Fibroblast of the aortic adventitia (primary cell): ENCODE measurements at places on chromosomes 2 and 18. TPM values are rescaled to one million over a fixed set of nuclear protein-coding genes. Genes with fewer than 3 reads are reported as not detected.

DSC2 gene
- total RNA-seq: 0.82 TPM in 1 of 2 replicates, not detected in the other

GRCh38 chr2:163602196-163602595 lies 133.6 kb downstream of the FIGN start:
- no peak for DNase-seq

DNA sequence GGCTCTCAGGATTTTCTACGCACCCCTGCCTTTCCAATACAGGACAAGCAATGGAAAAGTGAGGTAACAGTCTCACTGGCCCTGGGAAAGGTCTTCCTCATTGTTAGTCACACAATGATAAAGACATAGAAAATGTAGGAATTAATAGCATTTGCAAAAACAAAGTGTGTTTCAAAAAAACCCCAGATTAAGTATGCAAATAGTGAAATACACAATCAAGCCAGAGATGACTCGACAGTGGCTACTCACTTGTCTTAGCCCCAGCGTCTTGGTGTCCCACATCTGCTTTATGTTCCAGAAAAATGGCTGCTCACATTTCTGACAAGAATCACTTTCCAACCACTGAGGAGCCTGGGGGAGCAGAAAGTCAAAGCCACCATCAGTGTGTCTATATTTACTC lies 47.0 kb upstream of the AP1S3 start:
- peak; percentile 42 for DNase-seq

GRCh38 chr2:189287982-189288521 lies 108.5 kb upstream of the COL5A2 start:
- DNase-seq: peak; percentile 92

IRS1 gene
- 8.2 and 29.7 TPM in 2 replicates for total RNA-seq

DNA sequence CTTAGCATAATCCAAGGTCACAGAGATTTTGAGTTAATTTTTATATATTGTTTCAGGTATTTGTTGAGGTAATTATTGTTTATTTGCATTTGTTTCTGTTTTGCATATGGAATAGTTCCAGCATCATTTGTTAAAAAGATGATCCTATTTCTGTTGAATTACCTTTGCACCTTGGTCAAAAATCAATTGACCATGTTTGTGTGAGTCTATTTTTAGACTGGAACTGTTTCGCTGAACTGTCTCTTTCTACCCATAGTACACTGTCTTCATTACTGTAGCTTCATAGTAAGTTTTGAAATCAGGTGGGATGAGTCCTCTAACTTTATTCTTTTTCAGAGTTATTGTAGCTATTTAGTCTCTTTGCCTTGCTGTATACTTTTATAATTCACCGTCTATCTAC lies 28.9 kb upstream of the RAMP1 start:
- DNase-seq: no peak

DNA sequence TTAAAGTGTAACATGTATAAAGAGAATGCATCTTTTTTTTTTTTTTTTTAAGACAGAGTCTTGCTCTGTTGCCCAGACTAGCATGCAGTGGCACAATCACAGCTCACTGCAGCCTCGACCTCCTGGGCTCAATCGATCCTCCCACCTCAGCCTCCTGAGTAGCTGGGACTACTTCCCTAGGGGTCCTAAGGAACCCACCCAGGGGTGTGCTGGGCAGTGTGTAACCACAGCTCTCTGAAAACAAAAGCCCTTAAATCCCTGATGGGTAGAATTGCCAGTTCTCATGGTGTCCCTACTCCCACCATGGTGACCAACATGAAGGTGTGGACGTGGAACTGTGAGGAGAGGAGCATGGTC lies 105.6 kb upstream of the ST3GAL5 start:
- DNase-seq: no peak

- DNase-seq: no peak
Observed at GRCh38 chr18:39951142-39951720, 2003.8 kb upstream of the PIK3C3 start.

- DNase-seq: no peak
Observed at GRCh38 chr2:236090027-236090382, 78.2 kb downstream of the GBX2 start.

SCN3A gene
- 3.1 and 102 TPM in 2 replicates for total RNA-seq

GRCh38 chr2:73235315-73236028 lies 1.4 kb downstream of the CCT7 start:
- no peak for DNase-seq

PIKFYVE gene
- 39.2 and 45.8 TPM in 2 replicates for total RNA-seq

DNA sequence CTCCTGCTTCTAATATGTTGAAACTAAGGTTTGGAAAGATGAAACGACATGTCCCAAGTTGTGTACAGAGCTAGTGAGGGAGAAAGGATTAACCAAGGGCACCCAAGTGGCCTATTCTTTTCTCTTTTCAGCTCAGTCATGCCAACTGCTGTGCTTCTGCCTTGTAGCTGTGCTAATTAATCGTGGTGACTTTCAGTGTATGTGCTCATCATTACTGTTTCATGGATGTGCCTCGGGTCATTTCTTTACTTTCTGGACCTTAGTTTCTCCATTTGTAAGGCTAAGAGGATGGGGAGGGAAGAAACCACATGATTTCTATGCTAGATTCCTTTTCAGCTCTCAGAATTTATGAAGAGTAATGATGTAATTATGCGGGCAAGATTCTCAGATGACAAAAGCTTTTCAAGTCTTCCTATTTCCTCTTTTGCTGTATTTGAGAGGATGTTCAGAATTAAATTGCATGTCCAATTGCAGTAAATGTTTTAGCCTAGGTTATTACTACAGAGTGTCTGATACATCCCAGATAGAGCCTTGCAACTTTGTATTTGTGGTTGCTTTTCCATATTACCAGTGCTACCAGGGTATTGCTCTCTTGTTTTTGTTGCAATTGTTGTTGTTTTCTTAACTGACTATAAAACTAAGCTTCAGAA lies 621.2 kb downstream of the CNTNAP5 start:
- DNase-seq: no peak

DNA sequence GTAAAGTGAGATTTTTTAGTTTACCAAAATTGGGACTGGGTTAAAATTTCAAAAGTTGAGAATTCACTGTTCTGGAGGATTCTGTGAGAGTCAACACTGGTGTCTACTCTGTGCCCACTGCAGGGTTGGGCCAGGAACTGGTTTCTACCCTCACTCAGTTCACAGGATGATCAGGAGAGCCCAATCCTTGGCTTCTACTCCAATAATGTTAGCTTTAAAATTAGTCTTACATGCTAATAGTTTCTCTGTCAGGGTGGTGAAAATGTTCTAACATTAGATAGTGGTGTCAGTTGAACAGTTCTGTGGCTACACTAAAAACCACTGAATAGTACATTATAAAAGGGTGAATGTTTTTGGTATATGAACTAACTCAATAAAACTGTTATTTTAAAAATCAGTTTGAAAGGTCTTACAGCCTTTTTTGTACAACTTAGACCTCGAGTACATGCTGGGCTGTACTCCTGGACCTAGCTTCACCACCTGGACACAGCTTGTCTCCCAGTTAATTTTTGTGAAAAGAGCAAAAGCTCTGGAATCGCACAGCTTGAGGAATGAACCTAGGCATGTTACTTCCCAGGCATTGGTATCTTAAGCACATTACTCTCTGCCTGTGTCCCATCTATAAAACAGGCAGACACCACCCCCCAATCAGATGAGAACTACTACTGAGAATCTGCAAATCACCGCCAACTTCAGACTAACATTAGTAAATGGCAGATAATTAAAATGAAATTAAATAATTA lies 44.4 kb downstream of the ACVR1 start:
- no peak for DNase-seq

DIS3L2 gene
- 24.9 and 36.3 TPM in 2 replicates for total RNA-seq

NOL4 gene
- total RNA-seq: not detected in 2 replicates

- DNase-seq: no peak
Observed at GRCh38 chr2:168601741-168602140, 145.7 kb downstream of the CERS6 start.

DNA sequence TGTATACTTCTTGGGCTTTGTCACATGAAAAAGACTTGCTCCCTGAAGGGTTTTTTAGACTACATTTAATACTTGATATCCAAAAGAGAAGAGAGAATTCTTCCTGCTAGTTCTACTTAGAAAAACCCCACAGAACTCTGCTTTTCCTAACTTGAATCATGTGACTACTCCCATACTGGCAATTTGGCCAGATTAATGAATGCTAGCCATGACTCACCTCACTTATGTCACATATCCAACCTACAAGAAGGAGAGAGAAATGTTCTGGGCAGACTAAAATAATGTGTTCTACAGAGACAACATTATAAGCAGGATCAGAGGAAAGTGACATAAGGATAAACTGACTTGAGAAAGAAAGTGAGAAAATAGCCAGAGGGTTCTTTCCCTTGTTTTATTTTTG lies 249.3 kb upstream of the GULP1 start:
- DNase-seq: peak; percentile 89

- DNase-seq: peak; percentile 11
Observed at GRCh38 chr2:102229141-102229769, 42.4 kb downstream of the IL1RL2 start.

SMCHD1 gene
- total RNA-seq: 59.6 and 99.0 TPM in 2 replicates

LOXHD1 gene
- not detected in 2 replicates for total RNA-seq

VAPA gene
- total RNA-seq: 324 and 436 TPM in 2 replicates

DNA sequence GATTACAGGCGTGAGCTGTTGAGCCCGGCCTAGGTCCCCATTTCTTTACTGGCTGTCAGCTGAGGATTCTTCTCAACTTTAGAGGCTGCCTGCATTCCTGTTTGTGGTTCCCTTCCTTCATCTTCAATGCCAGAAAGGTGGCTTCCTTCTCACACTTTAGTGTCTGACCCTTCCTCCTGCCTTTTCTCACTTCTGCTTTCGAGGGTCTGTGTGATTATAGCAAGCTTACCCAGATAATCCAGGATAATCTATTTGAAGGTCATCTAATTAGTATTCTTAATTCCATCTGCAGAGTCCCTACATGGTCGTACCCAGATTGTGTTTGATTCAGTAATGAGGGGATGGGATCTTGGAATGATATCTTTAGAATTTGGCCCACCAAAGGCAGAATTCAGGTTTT lies 157.4 kb downstream of the TANC1 start:
- no peak for DNase-seq

GRCh38 chr2:219947575-219947974 lies 320.1 kb downstream of the SLC4A3 start:
- DNase-seq: peak; percentile 39

CYB5A gene
- 38.8 and 89.2 TPM in 2 replicates for total RNA-seq

LAMA1 gene
- 3.5 and 30.1 TPM in 2 replicates for total RNA-seq

DNA sequence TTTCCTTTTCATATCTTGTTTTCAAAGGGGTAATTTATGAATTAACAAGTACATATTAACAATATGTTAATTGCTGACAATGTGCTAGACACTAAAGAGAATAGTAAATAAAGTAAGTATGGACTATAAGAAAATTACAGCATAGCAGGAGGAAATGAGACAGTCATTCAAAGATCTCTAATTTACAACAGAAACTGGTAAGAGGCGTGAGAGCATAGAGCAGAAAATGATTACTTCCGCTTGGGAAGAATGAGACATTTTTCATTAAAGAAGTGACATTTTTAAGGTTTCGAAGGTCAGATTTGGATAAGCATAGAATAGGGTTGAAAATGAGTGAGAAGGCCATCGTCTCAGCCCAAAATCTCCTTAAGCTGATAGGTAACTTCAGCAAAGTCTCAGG lies 184.4 kb upstream of the SESTD1 start:
- DNase-seq: no peak

STPG4 gene
- total RNA-seq: 0.09 TPM in 1 of 2 replicates, not detected in the other

DNA sequence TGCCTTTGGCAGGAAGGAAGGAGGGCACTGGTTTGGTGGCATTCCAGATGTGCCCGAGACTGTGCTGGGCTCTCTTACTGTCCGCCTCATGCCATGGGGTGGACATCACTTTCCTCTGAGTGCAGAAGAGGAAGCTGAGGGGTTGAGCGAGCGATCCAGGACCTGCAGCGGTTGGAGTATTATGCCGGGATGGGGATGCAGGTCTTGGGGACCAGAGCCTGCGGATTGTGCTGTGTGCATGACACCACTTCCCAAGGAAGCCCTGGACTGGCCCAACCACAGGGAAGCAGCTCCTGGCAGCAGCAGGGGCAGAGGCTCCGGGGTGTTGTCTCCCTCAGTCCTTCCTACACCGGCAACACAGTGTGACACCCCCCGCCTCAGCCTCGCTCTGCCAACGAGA lies 44.5 kb downstream of the ATP6V1C2 start:
- no peak for DNase-seq

RAB17 gene
- 0.54 and 3.5 TPM in 2 replicates for total RNA-seq

GRCh38 chr18:10454681-10455557 lies 484 bp downstream of the APCDD1 start:
- DNase-seq: peak; percentile 10

GRCh38 chr2:109365131-109365530 lies 236.1 kb downstream of the SH3RF3 start:
- DNase-seq: no peak

DNA sequence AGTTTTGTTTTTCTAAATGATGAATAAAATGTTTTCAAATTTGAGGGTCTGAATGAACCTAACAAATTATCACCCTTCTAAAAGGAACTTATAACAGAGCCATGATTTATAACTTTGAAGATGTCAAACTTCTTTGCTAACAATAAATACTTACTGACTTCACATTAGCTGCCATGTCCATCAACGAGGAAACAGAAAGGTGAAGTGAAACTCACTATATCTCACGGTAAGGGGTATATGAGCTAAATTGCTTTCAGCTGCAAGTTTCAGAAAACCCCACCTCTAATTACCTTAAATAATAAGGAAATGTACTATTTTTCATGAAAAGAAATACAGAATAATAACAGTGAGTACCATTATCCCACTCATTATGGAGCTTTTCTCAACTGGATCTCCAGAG lies 350.8 kb upstream of the NT5C1B start:
- no peak for DNase-seq

PROC gene
- total RNA-seq: not detected in 2 replicates

MRPS9 gene
- 17.8 and 30.4 TPM in 2 replicates for total RNA-seq

- DNase-seq: peak; percentile 30
Observed at GRCh38 chr18:48600456-48601090, 61.7 kb downstream of the CTIF start.

CYBRD1 gene
- total RNA-seq: 412 and 741 TPM in 2 replicates

GRCh38 chr2:150449856-150450255 lies 37.6 kb downstream of the RND3 start:
- DNase-seq: no peak

DPYSL5 gene
- not detected in 2 replicates for total RNA-seq

GRCh38 chr18:70334728-70335329 lies 46.0 kb downstream of the SOCS6 start:
- peak; percentile 27 for DNase-seq

DNA sequence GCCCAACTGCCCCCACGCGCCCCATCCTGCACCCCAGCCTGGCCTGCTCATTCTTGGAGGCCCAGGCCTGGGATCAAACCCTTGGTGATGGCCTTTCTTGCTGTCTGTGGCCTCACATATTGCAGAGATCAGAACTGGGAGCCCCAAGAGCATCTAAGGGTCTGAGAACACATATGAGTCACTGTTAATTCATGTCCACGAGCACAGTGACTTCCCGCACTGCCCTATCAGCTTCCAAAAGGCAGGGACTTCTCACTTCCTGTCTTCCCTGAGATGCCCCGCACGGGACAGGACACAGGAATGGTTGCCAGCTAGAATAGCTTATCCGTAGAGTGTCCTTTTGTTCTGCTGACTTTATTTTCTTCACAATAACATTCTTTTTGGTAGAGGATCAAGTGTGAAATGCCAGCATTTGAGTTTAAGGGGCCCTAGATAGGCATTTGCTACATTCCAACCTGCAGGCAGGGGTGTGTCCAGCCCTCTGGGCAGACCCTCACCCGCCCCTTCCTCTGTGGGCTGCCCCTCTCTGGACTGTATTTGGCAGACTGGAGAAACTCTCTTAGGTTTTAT lies 21.1 kb upstream of the CELF4 start:
- no peak for DNase-seq
